ENCODE measurements at places on chromosomes 2 and 18. TPM values are rescaled to one million over a fixed set of nuclear protein-coding genes. Genes with fewer than 3 reads are reported as not detected.

The AMER3 gene
- not detected for total RNA-seq

The RFTN2 gene
- total RNA-seq = 6.8 TPM

The PRKRA gene
- 42.6 TPM for total RNA-seq

The NTSR2 gene
- total RNA-seq = not detected

The PPP1R1C gene
- total RNA-seq = not detected

The MYL1 gene
- not detected for total RNA-seq

The DLX1 gene
- total RNA-seq = 0.19 TPM

The HJURP gene
- total RNA-seq = 0.55 TPM

The ZFP36L2 gene
- 237 TPM for total RNA-seq

The NDUFB3 gene
- 83.2 TPM for total RNA-seq

Data from mesenteric fat pad (tissue), 1 donor.